ENCODE measurements at places on chromosomes 6 and 20.

DNA sequence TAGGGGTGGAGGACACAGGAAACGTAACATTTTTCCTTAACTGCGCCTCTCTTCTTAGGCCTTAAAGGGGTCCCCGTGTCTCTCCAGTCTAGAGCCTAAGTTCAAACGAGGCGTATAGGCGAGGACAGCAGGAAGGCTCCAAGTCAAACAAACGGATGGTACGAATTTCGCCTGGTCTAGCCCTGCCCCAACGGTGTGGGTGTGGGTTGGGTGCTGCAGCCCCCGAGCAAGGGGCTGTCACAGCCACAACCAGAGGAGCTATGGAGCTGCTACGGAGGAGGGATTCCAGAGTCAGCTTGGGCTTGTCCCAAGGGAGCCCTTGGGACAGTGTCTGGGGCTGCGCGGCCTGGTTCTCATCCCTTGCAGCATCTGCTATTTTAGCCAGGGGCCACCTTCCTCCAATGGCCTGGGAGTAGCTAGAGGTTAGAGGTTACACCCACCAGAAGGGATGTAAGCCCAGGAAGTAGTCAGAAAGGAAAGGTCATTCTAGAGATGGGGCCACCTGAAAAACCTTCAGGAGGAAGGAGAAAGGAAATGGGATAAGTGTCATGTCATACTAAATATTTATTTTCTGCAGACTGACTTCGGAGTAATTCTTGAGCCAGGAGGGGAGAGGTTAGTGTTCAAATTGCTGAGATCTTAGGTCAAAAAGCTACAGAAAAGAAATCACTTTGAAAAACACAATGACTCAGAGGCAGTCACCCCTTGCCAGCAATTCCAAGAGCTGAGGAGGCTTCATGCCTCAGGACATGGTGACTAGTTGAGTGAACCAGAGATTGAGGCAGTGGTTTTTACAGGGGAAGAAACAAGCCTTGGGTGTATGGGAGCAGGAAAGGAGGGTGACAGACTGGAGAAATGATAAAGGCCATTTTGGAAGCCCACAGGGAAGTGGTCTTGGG lies 21.7 kb downstream of the VPS52 start:
- DNase-seq = no peak

GRCh38 chr6:136118787-136119186 lies 131.3 kb downstream of the MTFR2 start:
- DNase-seq = no peak

DNA sequence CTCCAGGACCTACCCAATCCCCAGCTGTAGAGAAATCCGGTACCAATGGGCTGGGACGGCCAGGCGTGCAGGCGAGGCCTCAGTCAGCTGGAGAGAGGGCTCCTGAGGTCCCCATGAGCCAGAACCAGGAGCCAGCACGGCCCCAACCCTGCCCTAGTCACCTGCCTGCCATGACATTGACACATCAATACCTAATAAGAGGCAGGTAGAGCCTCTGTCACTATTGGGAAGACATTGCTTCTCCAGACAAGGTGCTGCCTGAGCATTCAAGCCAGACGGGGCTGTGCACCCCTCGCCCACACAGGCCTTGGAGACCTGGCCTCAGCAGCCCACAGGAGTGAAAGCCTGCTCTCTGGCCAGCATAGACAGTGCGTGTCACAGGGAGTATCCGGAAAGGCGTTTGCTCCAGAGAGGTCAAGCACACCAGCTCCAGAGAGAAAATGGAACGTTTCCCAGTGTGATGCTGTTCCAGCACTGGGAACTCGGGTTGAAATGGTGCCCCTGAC lies 3.5 kb downstream of the DLL1 start:
- no peak for DNase-seq

DNA sequence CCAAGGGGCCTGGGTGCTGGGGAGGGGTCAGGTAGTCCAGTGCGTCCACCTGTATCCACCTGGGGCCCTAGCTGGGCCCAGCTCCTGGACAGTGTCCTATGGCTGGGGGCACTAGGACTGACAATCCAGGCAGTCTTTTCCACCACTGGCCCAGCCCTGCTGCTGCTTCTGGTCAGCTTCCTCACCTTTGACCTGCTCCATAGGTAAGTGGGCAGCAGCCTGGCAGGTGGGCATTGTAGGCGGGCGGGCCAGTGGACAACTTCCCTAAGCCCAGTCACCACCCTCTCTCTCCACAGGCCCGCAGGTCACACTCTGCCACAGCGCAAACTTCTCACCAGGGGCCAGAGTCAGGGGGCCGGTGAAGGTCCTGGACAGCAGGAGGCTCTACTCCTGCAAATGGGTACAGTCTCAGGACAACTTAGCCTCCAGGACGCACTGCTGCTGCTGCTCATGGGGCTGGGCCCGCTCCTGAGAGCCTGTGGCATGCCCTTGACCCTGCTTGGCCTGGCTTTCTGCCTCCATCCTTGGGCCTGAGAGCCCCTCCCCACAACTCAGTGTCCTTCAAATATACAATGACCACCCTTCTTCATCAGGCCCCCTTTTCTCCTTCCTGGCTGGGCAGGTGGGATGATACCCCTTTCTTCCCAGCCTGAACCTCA lies 584 bp downstream of the C20orf141 start:
- no peak for DNase-seq

DNA sequence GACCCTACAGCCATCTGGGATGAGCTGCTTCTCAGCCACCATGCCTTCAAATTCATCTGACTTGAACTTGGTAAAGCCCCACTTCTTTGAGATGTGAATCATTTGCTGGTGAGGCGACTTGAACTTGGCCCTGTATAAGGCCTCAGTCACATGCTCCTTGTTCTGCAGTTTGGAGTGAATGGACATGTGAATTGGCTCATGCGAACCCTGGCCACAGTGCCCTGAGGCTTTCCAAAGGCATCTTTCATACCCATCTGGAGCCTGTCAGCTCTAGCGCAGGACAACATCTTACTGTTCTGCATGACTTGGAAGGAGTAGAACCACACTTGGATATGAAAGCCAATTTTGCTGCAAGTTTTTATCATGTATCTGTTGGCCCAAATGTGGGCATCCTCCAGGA lies 244.0 kb upstream of the FAM83B start:
- DNase-seq = no peak

GRCh38 chr6:11279284-11279689 lies 46.8 kb upstream of the NEDD9 start:
- DNase-seq = no peak

DNA sequence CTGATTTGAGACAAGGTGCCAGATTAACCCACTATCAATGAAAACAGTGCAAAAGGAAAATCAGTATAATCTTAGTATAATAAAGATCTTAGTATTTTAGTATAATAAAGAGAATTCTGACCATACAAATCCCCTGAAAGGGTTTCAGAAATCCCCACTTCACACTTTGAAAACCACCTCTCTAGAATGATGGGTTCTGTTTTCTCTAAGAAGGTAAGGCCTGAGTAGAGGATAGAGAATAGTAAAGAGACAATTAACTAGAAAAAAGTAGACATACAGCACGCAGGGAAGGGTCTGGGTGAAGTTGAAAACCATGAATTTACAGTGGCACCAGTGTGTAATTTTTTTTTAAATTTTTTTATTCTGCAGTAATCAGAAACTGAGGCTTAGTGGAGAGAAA lies 73.6 kb downstream of the REV3L start:
- no peak for DNase-seq

DNA sequence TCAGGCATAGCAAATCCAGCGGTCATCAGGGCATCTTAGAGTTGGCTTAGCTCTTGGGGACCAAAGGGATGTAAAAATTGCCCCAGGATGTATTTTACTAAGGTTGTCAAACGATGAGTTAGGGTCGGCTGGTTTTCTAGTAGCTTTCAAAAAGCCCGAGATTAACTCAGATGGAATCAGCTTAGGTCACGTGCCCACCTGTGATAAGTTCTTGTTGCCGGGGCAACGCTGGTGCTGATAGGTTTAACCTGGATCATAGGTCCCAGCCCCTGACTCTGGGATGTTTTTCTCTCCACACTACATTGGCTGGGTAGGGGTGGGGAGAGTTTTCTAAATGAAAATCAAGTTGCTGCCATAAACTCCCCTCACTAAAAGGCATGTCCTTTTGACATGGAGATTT lies 257.3 kb upstream of the SULF2 start:
- no peak for DNase-seq

DNA sequence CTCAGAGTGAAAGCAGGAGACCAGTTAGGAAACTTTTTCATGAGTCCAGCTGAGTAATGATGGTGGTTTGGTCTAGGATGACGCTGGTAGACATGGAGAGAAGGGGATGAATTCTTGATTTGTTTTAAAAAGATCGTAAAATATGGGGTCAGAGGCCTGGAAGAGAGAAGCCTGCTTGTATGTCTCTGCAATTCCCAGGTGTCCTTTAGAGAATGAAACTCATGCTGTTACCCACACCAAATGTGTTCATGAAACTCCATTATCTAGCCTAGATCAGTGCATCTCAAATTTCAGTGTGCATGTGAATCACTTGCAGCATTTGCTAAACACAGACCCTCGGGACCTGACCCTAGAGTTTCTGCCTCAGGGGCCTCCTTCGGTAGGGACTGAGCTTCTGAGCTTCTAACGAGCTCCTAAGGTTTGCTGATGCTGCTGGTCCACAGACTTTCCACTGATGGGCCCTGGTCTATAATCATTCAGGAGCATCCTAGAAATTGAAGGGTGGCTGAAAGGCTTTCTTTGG lies 302.0 kb upstream of the PLCB4 start:
- no peak for DNase-seq

DNA sequence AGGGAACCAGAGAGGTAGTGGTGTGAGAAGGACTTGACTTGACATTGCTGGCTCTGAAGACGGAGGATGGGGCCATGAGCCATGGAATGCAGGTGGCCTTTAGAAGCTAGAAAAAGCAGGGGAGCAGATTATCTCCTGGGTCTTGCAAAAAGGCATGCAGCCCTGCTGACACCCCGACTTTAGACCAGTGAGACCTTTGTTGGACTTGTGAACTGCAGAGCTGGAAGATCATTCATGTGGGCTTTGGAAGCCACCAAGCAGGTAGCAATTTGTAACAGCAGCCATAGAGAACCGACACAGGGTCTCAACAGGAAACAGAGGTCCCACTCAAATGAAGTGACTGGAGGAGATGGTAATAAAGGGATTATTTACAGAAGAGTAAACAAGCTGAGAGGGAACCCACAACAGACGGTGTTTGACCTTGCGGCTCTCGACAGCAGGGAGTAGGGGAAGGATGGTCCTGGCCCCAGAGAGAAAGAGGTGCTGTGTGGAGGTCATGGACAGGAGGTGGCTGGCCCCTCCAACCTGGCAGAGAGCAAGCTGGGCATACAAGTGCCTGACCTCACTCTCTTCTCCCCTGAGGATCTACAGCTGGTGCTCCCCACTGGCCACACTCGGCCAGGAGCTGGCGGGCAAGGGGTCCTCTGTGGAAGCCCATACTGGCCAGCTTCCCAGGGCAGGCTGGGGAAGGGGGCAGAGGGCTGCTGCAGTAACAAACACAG lies 43.9 kb downstream of the SLC22A23 start:
- DNase-seq = no peak

DNA sequence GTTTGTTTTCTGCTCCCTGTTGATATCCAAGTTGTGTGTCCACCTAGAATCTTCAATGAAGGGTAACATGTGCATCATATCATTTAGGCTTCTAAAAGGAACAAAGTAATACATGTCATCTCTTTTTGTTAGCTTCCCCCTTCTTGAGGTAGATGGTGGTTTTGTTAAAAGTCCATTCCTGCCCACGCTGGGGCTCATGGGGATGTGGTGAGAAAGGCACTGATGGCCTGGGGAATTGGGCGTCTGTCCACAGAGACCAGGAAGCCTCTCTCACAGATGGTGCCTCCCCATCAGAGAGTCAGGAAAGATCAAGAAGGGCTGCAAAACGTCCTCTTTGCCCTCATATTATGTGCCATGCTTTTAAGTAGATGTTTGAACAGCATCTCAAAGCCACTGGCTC lies 32.5 kb downstream of the GNAS start:
- DNase-seq = no peak

- DNase-seq = no peak
Observed at GRCh38 chr6:170403451-170403850, 96.9 kb downstream of the FAM120B start.

GRCh38 chr20:48605364-48606171 lies 222.2 kb downstream of the PREX1 start:
- no peak for DNase-seq

DNA sequence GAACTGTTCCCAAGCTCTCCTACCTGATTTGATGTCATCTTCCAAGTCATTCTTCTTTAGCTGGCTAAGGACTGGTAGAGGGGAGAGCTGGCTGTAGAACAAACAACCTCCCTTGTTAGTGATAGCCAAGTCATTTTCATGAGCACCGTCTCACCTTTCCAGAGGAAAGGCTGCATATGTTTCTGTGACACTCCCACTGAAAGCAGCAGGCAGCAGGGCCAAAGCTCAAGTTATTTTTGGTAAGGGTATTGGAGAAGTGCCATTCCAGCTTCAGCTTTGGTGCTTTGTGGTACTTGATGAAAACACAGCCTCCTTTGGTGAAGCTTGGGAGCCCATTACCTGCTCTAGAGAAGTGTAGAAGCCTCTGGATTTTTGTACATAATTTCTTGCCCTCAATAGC lies 5.4 kb upstream of the DOK5 start:
- no peak for DNase-seq

DNA sequence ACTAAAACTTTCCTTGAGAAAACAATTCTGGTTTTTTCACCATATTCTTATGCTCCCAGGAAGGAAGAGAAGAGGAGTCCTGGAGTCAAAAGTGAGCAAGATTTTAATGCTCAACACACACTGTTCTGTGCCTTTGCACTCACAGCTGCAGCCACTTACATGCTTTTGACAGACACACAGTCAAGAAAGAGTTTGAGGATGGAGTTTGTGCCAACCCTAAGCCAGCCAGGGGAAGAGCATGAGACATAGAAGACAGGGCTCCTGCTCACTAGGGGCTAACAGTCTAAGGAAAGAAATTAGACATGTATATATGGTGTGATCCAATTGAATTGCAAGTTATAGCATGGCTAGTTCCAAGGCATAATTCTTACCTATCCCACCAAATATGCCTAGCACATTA lies 37.1 kb upstream of the IL17A start:
- DNase-seq = no peak

DNA sequence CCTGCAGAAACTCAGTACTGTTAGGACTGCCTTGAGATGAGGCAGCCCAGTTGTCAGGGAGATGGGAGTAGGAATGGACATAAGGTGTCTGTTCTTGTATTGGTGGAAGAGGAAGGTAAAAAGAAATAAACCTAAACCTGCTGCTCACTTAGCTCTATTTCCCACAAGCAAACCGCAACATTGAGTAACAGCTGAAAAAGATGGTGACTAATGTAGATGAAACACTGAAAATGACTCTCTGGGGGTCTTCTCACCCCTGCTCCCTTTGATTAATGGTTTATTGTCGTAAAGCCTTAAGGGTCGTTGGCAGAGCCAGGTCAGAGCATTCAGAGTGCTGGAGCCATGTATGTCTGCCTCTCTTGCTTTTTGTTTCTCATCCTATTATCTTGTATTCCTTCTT lies 87.5 kb downstream of the FOXO3 start:
- DNase-seq = no peak

GRCh38 chr6:40504274-40504673 lies 82.9 kb downstream of the LRFN2 start:
- no peak for DNase-seq

- DNase-seq = no peak
Observed at GRCh38 chr20:37317316-37317715, 27.9 kb downstream of the MANBAL start.

Measured in hypothalamus (tissue), 51 donors.